ENCODE measurements at places on chromosomes 5 and 9. TPM values are rescaled to one million over a fixed set of nuclear protein-coding genes. Genes with fewer than 3 reads are reported as not detected.

Gene SPAG8
- polyA plus RNA-seq, result 1.1 TPM

Gene C9orf153
- polyA plus RNA-seq, result not detected

Gene LECT2
- polyA plus RNA-seq, result not detected

Gene ANKRD34B
- not detected for polyA plus RNA-seq

Gene PITX1
- 7.2 TPM for polyA plus RNA-seq

Gene OBP2B
- polyA plus RNA-seq, result not detected

Gene DPYSL3
- 20.4 TPM for polyA plus RNA-seq

Gene ADAMTSL1
- 3.7 TPM for polyA plus RNA-seq

Gene SLC45A2
- not detected for polyA plus RNA-seq

Gene TCOF1
- polyA plus RNA-seq, result 6.2 TPM

Gene KCNV2
- polyA plus RNA-seq, result not detected

Gene TAF1L
- not detected for polyA plus RNA-seq

Gene MARCHF11
- not detected for polyA plus RNA-seq

Gene IFNA13
- polyA plus RNA-seq, result not detected

Gene ENC1
- 4.4 TPM for polyA plus RNA-seq

Gene INSL4
- polyA plus RNA-seq, result not detected

Gene EGFLAM
- 2.1 TPM for polyA plus RNA-seq

Gene TLE4
- polyA plus RNA-seq, result 8.4 TPM
